NCI-H1436 treated with DMSO at 0.1 percent for 48 hours (cell line): ENCODE measurements at places on chromosomes 3 and 15.

DNA sequence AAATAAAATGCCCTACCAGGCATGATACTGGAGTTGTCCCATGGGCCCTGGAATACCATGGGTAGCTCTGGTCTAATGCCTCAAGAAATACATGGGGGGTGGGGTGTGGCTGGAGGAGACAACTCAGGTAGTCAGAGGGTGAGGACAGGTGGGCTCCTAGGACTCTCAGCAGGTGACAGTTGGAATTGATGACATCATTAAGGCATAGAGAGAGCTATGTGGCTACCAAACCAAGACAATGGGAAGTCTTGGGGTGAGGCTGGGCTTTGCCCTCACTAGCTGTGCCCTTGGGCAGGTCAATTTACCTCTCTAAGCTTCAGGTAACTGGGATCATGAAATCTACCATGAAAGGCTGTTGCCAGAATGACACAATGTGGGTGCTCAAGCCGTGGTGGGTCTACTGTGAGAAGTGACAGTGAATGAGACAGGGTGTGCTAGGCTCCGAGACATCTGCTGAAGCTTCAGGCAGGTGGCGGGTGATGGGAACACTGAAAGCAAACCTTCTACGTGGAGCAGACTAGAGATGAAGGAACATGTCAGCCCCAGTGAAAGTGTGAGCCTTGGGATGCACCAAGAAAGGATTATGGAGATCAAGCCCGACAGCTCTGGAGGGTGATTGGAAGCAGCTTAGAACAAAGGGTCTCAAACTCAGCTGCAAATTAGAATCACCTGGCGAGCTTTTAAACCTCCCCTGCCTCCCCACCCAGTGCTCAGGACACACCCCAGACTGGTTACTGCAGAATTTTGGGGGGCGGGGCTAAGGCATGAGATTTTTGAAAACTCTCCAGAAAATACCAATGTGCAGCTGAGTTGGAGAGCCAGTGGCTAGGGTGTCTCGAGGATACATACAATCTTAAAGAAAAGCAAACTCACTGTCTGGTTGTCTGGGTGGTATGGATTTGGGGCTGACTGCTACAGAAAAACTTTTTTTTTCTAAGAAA is 21.5 kb downstream of the SLC6A20 start:
- DNase-seq, result no peak

GRCh38 chr3:186953011-186953487 is 22.7 kb downstream of the ST6GAL1 start:
- DNase-seq, result no peak

GRCh38 chr15:35014241-35014640 is 26.2 kb upstream of the ZNF770 start:
- no peak for DNase-seq

DNA sequence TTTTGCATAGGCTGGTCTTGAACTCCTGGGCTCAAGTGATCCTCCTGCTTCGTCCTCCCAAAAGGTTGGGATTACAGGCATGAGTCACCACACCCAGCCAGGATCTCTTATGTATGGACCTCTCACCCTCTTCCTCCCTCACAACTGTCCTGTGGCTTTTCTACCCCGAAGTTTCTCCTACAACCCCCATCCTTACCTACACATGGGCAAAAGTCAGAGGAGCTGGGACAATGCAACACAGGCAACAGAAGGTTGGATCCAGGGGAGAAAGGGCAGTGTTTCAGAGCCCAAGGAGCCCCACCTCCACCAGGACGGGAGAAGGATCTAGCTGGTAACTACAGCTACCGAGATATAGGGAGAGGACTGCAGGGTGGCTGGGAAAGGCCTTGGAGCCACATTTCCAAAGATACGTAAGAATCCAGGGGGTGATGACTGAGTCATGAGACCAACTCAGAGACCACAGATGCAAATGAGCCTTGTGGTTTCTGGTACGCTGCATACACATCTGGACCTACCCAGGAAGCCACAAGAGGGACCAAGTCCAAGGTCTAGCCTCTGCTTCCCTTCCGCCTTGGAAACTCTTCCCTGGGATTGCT is 13.6 kb downstream of the IGDCC4 start:
- DNase-seq, result no peak

DNA sequence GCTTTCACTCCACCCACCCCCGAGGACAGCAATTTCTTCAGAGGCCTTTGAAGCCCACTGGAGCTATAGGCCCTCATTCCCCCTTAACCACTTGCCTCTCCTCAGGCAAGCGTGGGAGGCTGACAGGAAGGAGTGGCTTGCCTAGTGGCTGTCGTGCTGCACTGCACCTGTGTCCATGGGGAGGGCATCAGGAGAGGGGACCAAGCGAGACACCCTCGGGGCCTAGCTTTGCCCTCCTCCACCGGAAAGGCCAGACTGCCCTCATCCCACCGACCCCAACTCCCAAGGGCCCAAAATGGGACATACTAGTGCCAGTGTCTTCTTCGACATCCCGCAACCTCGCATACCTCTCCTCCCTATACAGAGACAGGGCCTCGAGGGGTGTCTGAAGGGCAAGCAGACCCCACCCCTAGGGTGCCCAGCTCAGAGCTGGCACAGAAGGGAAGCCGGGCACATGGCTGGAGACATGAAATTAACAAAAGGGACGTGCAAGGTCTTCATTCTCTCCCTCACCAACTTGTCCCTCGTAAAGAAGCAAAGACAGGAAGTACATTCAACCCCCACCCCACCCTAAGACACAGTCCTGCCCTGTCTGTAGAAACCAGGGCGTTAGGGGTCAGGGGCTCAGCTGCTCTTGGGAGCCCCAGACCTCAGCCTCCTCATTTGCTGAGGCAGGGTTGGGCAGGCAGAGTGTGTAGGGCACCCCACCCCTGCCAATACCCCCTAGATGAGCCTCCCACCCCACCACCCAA is 24.3 kb downstream of the VIPR1 start:
- no peak for DNase-seq

GRCh38 chr3:174548841-174549623 is 310.1 kb upstream of the NAALADL2 start:
- DNase-seq, result no peak

- no peak for DNase-seq
These were observed 99.7 kb downstream of the LSM3 start for GRCh38 chr3:14278265-14278798.

DNA sequence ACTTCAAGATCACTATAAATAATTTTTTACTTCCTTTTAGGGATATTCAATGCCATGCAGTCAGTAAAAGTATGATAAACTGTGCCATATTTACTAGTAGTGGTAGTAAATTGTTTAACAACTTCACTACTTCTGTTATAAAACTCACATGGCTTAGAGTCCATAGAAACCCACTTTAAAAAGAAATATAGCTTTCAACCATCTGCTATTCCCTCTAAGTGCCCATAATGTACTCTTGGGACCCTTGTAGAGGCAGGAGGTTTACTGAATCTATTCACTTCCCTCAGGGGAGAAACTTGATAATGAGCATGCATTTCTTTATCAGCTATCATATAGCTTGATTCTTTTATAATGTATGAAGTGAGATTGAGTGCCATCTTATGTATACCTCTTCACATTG is 1448.4 kb upstream of the ALCAM start:
- DNase-seq, result peak; percentile 97

DNA sequence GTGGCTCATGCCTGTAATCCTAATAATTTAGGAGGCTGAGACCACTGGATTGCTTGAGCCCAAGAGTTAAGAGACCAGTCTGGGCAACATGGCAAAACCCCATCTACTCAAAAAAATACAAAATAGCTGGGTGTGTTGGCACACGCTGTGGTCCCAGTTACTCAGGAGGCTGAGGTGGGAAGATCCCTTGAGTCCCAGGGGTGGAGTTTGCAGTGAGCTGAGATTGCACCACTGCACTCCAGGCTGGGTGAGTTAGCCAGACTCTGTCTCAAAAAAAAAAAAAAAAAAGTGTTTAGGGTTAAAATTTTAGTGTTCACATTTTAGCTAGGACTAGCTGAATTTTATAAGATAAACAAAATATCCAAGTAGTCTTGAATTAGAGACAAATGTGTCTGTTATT is 1340.1 kb upstream of the EPHA6 start:
- DNase-seq, result no peak

GRCh38 chr3:55376753-55377347 is 110.3 kb downstream of the WNT5A start:
- no peak for DNase-seq

- DNase-seq, result no peak
These were observed 155.3 kb downstream of the TBL1XR1 start for GRCh38 chr3:177041730-177042551.

DNA sequence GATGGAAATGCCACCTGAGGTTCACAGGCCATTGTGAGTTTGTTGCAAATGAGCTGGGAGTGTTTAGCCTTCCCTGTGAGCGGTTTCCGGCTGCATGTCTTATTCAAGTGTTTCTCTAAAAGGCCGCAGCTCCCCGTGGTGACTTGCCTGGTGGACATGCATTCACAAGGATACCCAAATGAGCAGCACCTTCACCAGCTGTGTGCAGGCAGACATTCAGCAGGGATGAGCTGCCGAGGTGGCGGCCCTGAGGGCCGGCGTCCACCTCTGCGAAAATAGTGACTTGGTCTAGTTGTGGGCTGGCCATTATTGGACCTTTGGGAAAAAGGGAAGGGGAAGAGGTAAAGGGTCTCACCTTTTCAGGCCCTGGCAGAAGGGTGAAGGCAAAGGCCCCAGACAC is 23.4 kb downstream of the SPSB4 start:
- DNase-seq, result no peak

GRCh38 chr15:95994418-95994817 is 336.1 kb upstream of the NR2F2 start:
- no peak for DNase-seq

- DNase-seq, result no peak
These were observed 27.6 kb downstream of the NDUFB4 start for GRCh38 chr3:120623727-120624093.

GRCh38 chr3:107816107-107816506 is 274.7 kb downstream of the CD47 start:
- no peak for DNase-seq

DNA sequence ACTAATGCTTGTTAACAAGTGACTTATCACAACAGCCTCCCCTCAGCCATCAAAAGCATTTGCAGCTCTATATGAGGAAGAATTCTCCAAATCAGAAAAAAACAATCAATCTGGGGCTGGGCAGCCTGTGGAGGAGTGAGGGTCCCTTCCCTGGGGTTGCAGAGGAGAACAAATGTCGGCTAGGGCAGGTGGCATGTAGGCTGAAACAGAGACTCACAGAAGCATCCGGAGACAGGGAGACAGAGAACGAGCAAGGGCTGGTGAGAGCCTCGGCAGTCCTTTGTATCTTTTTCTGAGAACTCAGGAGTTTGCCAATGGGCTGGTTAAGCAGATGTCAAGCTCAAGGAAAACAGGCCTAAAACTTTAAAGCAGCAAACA is 15.8 kb downstream of the ITGA11 start:
- no peak for DNase-seq

GRCh38 chr3:101701696-101702634 is 15.4 kb upstream of the RPL24 start:
- no peak for DNase-seq

DNA sequence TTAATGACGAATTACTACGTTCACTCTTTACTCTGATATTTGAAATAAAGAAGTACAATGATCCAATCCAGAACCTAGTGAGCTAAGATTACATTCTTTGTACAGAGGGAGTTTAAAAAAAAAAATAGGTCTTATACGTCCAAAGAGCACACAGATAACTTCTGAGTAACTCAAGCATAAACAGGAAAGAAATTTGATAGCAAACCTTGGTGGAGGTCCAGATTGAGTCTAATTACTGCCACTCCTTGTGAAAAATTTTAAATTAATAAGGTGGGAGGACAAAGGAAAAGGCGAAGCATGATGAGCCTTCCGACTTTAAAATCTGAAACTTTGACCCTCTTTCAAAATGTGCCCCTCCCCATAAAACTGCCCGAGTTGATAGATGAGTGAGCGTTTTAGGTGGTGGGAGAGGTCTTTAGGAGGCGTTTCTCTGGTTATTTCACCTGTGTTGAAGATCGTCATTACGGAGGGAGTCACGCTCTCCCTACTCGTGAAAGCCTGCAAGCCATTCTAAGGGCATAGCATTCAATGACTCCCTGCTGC is 127.0 kb upstream of the ROBO2 start:
- no peak for DNase-seq

DNA sequence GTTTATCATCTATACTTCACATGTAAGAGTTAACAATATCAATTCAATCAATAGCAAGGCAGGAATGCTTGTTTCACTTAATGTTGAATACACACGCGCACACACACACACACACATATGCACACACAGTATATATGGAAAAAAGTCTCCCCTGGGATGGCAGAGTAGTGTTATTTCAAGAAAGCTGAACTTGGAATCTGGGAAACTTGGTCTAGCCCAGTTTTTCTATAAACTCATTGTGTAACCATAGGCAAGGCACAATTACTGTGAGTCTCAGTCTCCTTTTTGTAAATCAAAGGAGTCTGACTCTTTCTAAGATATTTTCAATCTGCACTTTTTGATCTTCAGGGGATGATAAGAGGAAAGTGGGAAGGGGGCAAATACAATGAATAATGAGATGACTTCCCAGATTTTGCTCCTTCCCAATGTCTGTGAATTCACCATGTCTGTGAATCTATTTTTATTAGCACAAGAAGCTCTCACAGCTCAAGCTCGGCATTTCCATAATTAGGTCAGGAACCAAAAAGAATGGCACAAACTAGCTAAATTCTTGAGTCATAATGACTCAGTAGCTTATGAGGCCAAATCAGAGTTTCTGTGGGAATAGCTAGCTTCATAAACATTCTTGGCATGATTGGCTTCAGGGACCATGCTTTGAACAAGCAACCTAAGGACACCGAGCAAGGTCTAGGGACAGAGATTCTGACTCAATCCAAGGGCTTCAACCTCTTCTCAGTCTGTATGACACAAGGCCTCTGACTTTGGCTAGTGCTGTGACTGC is 227.4 kb upstream of the DCBLD2 start:
- DNase-seq, result no peak

DNA sequence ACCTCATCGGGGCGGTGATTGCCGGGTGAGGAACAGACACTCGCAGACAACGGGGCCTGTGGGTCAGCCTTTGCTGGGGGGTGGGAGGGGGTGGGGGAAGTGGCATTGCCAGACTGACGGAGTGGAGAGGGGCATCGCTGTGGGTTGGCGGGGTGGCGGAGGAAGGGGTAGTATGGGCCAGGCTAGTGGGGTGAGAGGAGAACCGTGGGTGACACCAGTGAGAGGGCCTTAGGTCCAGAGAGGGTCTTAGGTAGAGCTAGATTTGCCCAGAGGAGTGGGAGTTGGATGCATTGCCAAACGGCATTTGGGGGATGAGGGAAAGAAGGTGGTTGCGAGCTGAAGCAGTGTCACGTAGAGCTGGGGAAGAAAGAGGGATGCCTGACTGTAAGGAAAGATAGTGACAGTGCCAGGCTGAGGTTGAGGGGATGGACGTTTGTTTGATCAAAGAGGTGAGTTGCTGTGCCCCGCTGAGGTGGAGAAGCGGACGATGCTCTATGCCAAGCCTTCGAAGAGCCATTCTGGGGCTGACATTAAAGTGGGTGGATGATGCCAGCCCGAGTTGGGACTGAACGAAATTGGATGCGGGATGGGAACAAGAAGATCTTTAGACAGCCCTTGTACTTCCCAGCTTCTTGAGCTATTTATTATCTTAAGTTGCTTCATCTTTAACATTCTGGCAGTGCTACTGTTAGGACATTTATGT is 572 bp downstream of the DNAJB11 start:
- DNase-seq, result no peak

GRCh38 chr15:47959617-47960413 is 161.0 kb upstream of the SLC24A5 start:
- DNase-seq, result no peak
